ENCODE measurements at places on chromosomes 5 and 9.

DNA sequence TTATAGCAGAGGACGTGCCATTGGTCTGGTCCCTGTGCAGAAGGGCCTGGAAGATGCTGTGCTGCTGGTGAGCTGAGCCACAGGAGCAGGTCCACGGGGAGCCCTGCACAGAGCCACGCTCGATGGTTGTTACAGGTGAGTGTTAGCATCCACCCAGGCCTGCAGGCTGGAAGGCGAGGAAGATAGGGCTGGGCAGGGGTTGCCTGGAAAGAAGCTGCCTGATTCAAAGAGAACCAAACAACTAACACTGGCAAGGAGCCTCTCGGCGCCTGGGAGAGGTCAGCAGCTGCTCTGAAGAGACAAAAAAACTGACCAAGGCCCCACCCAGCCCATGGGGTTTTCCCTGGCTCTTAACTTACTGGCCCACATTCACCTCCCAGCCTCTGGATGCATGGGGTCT, 160.2 kb downstream of the MED10 start:
- no peak for DNase-seq

- no peak for DNase-seq
These were observed 36.9 kb upstream of the ANKRD55 start for GRCh38 chr5:56270058-56270457.

GRCh38 chr9:135914921-135915320, 7.6 kb upstream of the CAMSAP1 start:
- no peak for DNase-seq

DNA sequence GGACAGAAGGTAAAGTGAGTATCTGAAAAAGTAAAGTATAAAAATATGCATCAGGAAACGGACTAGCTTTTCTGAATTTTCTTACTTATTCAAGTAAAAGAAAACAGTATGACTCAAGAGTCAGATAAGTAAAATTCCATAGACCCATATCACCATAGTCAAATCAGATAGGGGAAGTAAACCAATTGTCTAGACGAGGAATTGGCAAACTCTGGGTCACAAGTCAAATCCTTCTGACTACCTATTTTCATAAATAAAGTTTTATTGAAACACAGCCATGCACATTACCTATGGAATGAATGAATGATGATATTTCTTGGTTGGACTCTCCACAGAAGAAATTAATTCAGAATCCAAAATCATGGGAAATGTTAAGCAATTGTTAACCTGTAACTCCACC, 59.1 kb upstream of the TMC1 start:
- DNase-seq = peak; percentile 41

GRCh38 chr5:54178207-54178606, 132.2 kb downstream of the ARL15 start:
- DNase-seq = no peak
